Activated CD4-positive, alpha-beta T cell treated with anti-CD3 and anti-CD28 coated beads, Interleukin-2, Interleukin-4, amounts not matched to agents 100 ng/mL and 50 ng/mL, durations not matched to agents 16 hours and 8 hours (primary cell): ENCODE measurements at places on chromosomes 2 and 18.
A peak's percentile ranks its signal among the peaks of the same experiment; 100 is the strongest.

DNA sequence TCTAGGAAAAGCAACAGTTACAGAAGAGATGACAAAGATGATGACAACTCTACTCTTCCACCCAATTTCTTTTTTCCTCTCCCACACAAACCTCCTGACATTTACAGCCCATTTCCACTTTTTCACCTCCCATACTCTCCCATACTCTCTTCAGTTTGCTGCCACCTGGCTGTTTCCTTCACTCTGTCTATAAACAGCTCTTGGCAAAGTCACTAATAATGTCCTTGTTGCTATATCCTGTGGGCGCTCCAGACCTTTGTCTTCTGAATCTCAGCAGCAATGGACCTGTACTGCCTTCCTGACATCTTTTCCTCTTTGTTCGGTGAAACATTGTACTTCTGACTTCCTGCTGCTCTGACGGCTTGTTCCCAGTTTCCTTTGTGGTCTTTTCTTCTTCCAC is 60.7 kb upstream of the CAVIN2 start:
- DNase-seq = no peak

DNA sequence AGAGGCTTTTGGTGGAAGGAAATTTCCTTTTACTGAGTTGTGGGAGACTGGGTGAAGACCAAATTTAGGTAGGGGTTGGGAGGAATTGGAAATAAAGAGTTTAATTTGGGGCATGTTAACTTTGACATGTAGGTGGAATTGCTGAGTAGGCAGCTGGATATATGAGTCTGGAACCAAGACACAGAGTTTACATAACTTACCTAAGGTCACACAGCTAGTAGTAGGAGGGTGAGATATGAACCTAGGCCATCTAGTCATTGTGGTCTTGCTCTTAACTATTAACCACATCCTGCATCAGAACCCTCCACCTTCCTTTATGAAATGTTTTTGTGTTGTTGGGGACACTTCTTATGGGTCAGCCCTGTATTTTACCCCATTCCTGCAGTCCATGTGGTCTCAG is 113.1 kb downstream of the ICOS start:
- no peak for DNase-seq

- no peak for DNase-seq
These were observed 47.0 kb upstream of the FOSL2 start for GRCh38 chr2:28345619-28346018.

- DNase-seq = no peak
These were observed 65.2 kb upstream of the RNF152 start for GRCh38 chr18:61957801-61958516.

GRCh38 chr2:120344976-120345581 is 857 bp upstream of the INHBB start:
- DNase-seq = peak; percentile 14

DNA sequence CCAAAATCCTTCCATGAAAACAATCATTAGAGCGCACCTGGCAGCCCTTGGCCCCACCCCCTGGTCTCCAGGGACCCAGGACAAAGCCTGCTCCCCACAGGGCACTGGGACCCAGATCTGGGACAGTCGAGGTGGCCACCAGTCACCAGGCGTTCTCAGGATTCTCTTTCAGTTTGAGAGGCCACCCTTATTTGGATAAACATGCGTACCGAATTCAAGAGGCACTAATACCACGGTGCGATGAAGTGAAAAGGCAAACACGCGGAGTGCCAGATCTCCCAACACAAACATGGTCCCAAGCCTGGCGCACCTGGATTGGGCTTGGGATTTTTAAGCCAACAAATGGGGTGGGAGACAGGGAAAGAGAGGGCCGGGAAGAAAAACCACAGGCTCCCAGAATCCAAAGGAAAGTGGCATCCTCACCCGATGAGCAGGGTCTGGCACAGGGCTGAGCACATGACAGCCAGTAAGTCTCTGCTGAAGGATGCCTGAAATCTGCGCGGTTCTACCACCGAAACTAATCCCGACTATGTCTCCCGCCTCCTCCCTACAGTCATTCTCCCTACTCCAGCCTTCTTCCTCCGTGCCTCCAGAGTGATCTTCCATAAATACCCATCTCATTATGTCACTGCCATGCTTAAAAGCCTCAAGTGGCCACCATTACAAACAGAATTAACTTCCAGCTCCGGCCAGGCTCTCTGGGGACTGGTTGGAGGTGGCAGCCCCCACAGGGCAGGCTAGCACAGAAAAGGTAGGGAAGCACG is 60.9 kb upstream of the KLHL29 start:
- DNase-seq = no peak

DNA sequence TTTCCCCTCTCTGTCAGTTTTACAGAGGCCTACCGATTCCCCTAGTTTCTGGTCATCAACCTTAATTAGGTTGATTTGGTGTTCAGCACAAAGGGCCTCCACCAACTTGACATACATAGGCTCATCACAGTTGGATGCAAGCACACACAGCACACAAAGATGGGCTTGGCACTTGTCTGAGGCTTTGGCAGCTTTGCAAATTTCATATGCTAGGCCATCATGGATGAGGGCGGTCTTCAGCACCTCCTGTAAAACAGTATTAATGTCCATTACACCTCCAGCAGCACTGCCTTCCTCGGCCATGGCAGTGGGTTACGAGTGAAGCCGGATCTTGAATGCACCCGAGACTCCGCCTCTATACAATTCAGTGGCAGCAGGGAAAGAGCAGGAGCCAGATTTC is 56.9 kb downstream of the REL start:
- no peak for DNase-seq

DNA sequence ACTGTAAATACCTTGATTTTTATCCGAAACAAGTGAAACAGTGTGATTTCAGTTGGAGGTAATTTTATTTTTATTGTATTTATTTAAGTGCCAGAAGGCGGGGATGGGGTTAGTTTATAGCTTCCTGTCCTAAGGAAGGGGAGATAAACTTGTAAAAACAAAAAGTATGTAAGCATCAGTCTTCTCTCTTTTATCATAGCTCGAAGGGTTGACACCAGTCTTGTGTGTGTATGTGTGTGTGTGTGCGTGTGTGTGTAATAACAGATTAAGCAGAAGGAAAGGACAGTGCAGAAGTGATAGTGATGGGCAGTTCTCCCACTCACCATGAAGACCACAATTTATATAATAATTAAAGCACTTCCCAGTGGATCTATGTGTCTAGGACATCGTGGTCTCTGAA is 793.3 kb downstream of the PLCL1 start:
- no peak for DNase-seq

DNA sequence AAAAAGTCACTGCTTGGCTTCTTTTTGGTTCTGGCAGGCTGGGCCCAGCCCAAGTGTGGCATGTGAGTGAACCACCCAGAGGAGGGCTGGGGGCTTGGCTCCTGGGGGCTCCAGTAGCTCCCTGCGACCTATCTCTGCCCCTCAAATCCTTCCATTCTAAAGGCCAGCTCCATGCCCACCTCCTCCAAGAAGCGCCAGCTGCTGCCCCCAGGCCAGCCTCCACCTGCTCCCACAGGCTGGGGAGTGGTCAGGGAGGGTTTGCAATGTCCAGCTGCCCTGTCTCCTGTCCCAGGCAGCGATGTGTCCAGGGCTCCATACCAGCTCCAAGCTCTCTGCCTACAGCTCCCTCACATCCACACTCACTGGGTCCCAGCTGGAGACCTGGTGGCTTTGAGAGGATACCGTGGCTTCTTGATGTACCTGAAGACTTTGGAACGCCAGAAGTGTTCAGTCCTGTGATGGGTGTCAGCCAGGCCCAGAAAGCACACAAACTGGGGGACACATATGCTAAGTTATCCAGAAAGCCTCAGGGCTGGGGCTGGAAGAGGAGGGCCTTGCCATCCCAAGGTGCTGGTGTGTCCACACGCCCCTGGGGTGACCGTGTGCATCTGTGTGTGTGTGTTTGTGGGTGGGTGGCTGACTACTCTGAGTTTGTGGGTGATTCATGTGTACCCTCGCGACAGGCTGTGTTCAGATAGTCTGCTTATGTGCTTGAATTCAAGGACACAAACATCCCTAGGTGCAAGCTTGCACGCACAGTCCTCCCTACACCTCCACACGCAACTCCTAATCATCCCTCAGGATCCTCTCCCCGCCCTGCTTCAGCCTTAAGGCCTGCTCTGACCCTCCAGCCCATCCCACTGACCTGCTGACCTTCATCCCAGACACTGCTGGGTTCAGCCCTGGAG is 33.4 kb downstream of the ZFP36L2 start:
- DNase-seq = no peak

GRCh38 chr2:236120141-236120601 is 48.0 kb downstream of the GBX2 start:
- DNase-seq = no peak

DNA sequence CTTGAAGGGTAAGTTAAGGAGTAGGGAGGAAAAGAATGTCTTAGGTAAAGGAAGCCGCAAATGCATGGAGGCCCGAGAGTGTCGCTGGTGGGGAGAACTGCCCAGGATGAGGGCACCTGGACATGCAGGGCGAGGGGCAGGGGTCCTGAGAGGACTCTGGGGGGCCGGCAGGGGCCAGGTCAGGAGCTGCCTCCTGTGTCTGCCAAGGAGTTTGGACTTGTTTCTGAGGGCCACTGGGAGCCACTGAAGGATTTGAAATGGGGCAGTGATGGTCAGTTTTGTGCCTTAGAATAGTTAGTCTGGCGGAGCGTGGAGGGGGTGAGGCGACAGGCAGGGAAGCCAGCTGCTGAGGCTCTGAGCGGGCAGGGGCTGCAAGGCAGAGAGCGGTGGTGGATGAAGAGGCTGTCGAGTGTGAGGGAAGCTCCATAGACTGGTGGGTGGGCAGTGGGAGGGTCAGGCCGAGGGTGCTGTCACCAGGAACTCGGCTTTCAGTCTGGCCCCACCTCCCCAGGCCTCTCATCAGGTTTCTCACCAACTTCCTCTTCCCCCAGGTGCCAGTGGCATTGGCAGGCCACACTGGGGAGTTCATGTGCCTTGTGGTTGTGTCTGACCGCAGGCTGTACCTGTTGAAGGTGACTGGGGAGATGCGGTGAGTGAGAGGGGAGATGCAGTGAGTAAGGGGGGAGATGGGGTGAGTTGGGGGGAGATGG is 14.7 kb upstream of the SLC4A3 start:
- DNase-seq = no peak

DNA sequence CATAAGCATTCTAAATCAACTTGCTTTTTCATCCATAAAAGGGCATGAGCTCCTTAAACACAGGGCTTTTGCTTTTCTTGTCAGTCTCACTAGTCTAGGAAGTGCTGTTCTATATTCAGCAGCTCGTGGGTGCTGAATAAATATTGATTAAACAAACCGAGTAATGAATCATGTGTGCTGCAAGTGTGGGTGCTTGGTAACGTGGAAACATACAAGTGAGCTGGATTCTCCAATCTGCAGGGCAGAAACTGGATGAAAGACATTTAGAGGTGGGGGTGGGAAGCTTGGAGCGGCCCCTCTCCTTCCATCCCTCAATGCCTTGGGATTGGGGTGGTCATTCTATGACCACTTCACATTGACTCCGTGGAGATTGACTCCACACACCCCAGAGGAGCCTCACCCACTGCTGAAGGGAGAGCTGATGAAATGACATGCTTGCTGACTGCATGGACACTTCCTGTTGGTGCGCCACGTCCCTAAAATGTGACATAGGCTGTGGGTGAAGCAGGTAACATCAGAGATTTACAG is 114.6 kb downstream of the DOCK10 start:
- DNase-seq = peak; percentile 82

- no peak for DNase-seq
These were observed 234.5 kb upstream of the STON1 start for GRCh38 chr2:48295421-48295820.

- no peak for DNase-seq
These were observed 76.4 kb downstream of the RHOB start for GRCh38 chr2:20523073-20523798.

GRCh38 chr2:72325592-72326422 is 178.1 kb upstream of the CYP26B1 start:
- DNase-seq = peak; percentile 20

- DNase-seq = no peak
These were observed 218.0 kb upstream of the PIEZO2 start for GRCh38 chr18:11367351-11367750.

- no peak for DNase-seq
These were observed 81.4 kb downstream of the MTCL1 start for GRCh38 chr18:8786483-8787370.
